ENCODE measurements at places on chromosomes 16 and 17.

- no peak for DNase-seq
Observed at GRCh38 chr17:35073991-35074627, 10.6 kb upstream of the RFFL start.

GRCh38 chr17:8969901-8970300 is 4.4 kb upstream of the PIK3R5 start:
- no peak for DNase-seq

GRCh38 chr17:10061111-10061845 is 137.1 kb downstream of the GAS7 start:
- no peak for DNase-seq

- DNase-seq, result no peak
Observed at GRCh38 chr17:11719203-11719602, 120.9 kb downstream of the DNAH9 start.

DNA sequence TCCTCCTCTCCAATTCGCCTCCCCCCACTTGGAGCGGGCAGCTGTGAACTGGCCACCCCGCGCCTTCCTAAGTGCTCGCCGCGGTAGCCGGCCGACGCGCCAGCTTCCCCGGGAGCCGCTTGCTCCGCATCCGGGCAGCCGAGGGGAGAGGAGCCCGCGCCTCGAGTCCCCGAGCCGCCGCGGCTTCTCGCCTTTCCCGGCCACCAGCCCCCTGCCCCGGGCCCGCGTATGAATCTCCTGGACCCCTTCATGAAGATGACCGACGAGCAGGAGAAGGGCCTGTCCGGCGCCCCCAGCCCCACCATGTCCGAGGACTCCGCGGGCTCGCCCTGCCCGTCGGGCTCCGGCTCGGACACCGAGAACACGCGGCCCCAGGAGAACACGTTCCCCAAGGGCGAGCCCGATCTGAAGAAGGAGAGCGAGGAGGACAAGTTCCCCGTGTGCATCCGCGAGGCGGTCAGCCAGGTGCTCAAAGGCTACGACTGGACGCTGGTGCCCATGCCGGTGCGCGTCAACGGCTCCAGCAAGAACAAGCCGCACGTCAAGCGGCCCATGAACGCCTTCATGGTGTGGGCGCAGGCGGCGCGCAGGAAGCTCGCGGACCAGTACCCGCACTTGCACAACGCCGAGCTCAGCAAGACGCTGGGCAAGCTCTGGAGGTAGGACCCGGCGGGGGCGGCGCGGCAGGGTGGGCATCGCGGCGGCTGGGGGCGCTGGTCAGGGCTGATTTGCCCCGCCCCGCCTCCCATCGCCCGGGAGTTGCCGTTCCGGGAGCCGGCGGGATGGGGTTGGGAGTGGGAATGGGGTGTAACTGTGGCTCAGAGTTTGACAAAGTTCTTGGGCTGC is 567 bp downstream of the SOX9 start:
- DNase-seq, result no peak

- DNase-seq, result no peak
Observed at GRCh38 chr16:26442321-26442720, 624.4 kb upstream of the C16orf82 start.

DNA sequence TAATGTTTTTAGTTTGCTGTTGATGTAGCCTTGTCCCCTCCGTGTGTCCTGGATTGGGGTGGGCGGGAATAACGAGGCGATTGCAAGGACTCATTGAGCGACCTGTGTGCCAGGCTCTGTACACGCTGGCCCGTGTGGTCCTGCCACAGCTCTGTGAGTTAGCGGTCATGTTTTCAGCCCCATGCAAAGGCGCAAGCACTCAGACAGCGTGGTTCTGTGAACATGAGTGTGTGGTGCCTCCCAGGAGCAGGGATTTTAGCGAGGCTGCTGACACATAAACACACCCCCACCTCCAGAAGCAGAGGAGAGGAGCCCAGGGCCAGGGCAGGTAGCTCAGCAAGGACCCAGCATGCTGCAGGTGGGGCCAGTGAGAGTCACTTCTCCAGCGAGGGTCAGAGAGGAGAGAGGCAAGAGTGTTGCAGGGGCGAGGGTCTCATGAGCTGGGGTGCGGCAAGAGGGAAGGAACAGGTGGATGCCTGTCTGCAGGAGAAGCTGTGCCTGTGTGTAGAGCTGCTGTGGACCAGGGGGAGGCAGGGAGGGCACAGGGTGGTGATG is 115.3 kb downstream of the OR1D5 start:
- DNase-seq, result no peak
